Aorta (tissue), 5 donors: ENCODE measurements at places on chromosomes 7 and 10. TPM values are rescaled to one million over a fixed set of nuclear protein-coding genes. Genes with fewer than 3 reads are reported as not detected.
A peak's percentile ranks its signal among the peaks of the same experiment; 100 is the strongest.

RNF32 gene
- not detected for total RNA-seq

ZNF487 gene
- 7.1 TPM for total RNA-seq

DNA sequence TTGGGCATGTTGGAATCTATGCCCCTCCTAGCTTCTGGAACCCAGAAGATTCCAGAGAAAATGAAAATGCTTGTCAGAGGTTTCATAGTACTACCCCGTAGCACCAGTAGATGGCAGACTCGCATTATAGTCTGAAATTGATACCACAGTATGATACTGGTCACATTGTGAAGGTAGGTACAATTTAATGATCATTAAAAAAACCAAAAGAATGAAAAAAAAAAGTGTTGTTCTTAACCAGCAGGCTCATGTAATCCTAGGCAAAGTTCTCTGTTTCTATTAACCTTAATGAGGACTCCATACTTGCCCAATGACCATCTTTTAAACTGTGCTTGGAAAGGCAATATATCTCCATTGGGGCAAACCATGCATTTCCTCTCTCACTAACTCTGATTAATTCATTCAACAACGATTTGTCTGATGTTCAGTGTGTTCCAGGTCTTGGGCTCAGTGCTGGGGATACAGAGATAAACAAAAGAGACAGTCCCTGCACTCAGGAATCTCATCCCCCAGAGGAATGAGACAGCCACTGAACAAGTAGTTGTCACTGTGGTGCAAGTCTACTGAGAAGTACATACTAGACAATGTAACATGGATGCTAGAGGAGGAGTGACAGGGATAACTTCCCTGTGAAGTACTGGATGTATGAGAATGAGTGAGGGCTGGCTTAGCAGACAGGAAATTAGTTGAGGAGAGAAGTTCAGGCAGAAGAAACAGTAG is 223.5 kb upstream of the PHYHIPL start:
- DNase-seq = no peak

RNF148 gene
- total RNA-seq = 1.6 TPM

GRCh38 chr10:77835669-77836086 is 90.9 kb downstream of the DLG5 start:
- no peak for DNase-seq

R3HCC1L gene
- 9.7 TPM for total RNA-seq

- no peak for DNase-seq
Observed at GRCh38 chr7:131927770-131928423, 371.5 kb upstream of the PODXL start.

MRPS17 gene
- total RNA-seq = 9.0 TPM

DNA sequence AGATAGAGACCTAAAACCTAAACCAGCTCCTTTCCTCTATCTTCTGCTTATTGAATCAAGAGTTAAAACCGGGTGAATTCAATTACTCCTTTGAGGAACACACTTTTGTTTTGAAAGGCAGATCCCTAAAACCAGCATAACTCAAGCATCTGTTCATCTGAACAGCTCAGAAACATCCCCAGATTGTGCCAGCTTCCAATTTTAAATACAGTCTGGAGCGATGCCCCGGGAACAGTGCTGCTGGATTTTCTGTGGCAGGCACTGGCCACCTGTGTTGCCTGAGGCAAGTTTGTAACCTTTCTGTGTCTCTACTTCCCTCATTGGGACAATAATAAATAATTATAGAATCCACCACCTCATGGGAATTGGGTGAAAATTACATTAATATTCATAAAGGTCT is 281.4 kb upstream of the NFE2L3 start:
- no peak for DNase-seq

GRCh38 chr10:124560377-124561105 is 98.9 kb downstream of the LHPP start:
- DNase-seq = peak; percentile 75

CRYGN gene
- 0.84 TPM for total RNA-seq

GRCh38 chr7:15936991-15937390 is 250.5 kb upstream of the MEOX2 start:
- no peak for DNase-seq

CLDN4 gene
- 0.84 TPM for total RNA-seq

LRIT1 gene
- total RNA-seq = not detected

- DNase-seq = no peak
Observed at GRCh38 chr7:22995011-22995410, 18.9 kb downstream of the HYCC1 start.

GRCh38 chr7:20290505-20291111 is 40.1 kb upstream of the ITGB8 start:
- no peak for DNase-seq

TUBAL3 gene
- total RNA-seq = not detected

DNA sequence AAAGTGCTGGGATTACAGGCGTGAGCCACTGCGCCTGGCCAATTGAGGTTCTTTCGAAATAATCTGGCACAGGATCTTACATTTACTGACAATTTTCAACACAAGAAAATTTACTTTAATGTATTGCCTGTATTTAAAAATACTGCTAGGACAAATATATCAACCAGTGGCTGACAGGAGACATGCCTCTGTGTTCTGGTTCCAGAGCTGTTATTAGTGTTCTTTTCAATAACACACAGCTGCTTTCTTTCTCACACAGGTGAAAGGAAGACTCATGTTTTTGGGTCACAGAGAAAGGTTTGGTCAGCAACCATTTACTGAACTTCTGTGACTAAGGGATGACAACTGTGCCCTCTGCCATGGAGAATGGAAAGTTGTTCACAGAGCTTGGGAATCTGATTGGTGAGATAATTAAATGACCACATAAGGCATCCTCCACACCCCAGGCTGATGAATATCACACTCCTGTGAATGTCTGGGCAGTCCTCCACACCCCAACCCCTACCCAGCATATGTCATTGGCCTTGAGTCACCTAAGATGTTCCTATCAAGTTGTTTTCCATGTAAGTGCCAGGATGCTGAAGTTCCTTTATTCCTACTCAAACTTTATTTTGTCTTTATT is 180.1 kb downstream of the RAPGEF5 start:
- no peak for DNase-seq

NUPR2 gene
- 0.62 TPM for total RNA-seq

EIF5AL1 gene
- 0.10 TPM for total RNA-seq

DNA sequence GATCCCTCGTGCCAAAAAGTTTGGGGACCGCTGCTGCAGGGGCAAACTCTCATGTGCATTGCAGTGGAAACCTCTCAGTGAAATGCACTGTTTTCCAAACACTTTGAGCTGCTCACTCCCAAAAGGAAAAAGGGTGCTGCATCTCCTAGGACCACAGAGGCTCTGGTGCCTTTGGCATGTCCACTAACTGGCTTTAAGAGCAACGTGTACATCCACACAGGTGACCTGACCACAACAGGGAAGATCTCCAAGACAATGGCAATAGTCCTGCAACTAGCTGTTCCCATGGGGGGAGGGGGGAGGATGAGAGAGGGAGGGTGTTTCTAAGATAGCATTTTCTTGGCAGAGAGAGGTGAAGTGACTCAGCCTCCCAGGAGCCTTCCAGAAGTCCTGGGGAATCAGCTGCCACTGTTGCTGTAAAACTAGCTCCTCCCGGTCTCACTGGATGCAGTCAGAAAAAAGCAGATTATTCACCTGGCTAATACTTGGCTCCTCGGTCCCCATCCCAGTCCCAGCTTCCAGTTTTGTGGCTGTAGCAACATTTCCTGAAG is 181.7 kb downstream of the HECW1 start:
- DNase-seq = no peak

ITIH5 gene
- total RNA-seq = 23.3 TPM

CDHR3 gene
- total RNA-seq = 5.1 TPM

- no peak for DNase-seq
Observed at GRCh38 chr7:144957998-144958397, 122.1 kb upstream of the TPK1 start.

GRCh38 chr7:121570365-121570764 is 174.3 kb upstream of the FAM3C start:
- no peak for DNase-seq

SAMD9L gene
- 23.1 TPM for total RNA-seq

INA gene
- not detected for total RNA-seq

PTPN20 gene
- 8.2 TPM for total RNA-seq

GRCh38 chr7:143934526-143935325 is at the start of gene OR2F2:
TSS of gene OR2F2 (plus strand) at chr7:143935233. CDS start at chr7:143935233, 0 bp downstream.
- DNase-seq = no peak

DNA sequence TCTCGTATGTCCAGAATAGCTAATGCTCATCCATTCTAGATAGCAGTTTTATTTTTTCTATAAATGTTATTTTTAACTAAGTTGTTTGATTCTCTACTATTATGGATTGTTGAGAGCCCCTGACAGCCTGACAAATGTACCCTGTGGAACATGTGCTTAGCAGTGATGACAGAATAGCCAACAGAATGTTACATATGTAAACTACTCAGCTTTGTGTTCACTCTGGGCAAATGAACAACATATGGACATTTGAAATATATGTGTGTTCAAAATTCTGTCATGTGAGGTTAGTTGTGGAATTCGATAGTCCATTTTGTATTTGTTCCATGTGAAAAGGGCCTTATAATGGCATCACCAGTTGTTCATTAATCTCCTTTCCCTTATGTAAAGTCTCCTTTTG is 199.7 kb downstream of the EXOC4 start:
- DNase-seq = no peak

INHBA gene
- total RNA-seq = 30.8 TPM

RSPH10B gene
- total RNA-seq = not detected

CHST3 gene
- 30.5 TPM for total RNA-seq

DNA sequence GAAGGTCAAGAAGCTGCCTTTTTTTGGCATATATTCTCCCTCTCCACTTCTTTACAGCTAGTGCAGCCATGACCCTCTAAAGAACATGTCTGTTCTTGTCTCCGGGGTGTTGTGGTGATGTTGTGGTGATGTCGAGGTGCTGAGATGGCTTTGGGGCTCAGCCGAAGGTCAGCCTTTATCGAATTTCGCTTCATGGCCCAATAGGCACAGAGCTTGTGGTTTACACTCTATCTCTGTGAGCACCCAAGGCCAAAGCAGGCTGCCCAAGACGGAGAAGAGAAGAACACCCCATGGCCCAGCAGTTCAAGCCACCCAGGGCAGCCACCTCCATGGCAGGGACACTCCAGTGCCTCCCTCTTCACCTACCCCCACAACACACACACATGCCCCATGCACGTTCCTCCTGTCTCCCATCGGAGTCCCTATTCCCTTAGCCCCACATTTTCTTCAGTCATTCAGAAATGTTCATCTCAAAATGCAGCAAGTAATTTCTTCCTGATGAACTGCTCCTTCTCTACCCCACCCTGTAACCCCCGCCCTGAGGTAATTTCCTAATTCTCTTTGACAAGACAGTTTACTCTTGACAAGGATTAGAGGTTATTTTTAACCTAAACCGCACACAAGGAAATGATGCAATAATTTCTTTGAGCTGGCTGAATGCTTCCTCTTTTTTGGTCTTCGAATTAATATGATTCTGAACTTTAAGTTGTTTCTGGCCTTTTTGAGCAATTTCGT is 18.6 kb upstream of the ADRB1 start:
- no peak for DNase-seq

GRCh38 chr10:2556883-2557282 is 510.5 kb upstream of the PFKP start:
- DNase-seq = no peak

DNA sequence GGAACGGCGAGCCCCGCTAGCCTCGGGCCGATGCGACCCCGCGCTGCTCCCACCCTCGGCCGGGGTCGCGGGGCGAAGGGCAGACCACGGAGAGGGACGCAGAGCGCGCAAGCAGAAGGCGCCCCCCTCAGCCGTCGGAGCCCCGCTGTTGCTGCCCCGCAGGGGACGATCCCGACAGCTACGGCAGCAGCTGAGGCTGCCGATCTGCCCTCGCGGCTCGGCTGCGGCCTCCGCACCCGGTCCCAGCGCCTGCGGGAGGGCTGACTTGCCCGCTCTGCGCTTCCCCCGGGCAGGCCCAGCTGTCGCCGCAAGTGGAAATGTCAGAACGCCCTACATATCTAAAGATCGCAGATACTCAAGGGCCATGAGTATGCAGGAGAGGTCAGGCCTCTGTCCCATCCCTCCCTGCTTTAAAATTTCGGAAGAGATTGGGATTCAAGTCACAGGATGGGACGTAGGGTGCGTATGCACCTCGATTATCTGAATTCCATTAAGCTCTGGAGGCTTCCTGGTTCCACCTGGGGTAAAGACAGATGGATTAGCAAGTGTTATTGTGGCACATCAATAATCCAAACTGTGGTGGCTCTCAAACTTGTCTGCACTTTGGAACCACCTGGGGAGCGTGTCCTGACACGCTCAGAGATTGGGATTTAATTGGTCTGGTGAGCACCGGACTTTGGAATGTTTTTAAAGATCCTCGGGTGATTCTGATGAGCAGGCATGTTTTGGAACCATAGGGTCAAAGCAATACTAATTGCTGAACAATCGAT is at the start of gene CRPPA:
CRPPA (minus strand) TSS at position 206 of the 770 bp plus-strand sequence. CDS start 216 bp downstream, outside the sequence.
- peak; percentile 76 for DNase-seq

CPXM2 gene
- total RNA-seq = 169 TPM

DNA sequence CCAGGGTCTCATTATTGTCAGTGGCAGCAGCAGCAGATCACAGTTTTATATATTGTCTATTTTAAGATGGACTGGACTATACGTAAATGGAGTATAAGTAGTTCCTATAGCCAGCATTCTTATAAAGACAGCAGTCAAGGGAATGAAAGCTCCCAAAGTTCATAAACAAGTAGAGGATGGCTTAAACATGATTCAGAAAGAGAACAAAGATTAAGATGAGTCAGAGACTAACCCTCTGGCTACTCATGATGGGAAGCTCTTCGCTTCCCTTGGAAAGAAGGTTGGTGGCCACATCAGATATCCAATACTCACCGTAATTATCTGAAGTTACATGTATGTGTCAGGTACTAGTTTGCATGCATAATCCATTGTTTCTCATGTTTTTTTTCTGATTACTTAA is 277.0 kb downstream of the INHBA start:
- no peak for DNase-seq

CTAGE6 gene
- total RNA-seq = 0.36 TPM

DNA sequence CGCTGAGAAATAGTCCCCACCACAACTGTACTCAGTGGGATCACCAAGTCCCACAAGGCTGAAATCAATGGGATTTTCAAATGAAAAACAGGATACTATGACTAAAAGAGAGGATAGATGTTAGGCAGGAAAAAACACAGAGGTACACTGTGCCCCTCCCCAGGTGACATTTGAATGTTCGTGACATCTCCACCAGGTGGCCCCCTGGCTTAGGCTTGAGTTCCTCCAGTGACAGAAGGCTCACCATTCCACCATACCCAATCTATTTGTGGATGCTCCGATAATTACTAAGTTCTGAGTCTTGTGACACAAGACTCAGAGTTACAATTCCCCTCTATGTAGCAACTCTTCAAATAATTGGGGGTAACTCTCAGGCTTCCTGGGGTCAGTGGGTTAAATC is 77.5 kb upstream of the KCNMA1 start:
- no peak for DNase-seq
